ENCODE measurements at places on chromosomes 5 and 9.

DNA sequence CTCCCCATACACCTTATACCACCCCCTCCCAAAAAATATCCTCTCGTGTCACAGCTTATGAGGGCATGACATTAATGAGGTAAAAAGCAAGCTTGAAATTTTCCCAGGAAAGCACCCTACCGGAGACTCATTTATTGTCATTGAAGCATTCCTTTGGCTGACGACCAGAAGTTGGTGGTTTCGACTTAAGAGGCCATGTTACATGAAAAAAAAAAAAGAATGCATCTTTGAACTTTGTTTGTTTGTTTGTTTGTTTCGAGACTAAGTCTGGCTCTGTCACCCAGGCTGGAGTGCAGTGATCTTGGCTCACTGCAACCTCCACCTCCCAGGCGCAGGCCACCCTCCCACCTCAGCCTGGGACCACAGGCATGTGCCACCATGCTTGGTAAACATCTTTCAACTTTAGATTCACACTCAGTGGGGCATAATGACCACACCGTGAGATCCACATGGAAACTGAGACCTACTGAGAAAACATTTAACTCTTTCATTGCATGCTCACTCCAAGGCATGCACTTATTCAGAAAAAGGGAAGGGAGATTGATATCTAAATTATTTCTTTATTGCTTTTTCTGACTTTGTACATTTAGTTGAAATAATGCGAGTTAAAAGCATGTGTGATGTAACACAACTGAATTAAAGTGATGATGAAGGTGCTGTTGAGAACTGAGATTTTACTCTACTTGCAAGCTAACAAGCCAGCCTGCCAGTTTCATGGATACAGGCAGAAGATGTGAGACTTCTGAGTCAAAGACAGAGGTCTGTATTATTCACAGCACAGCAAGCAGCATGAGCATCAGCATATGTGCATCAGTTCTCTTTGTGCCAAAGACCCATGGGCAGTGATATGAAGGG lies 5.1 kb upstream of the RAB14 start:
- no peak for DNase-seq

DNA sequence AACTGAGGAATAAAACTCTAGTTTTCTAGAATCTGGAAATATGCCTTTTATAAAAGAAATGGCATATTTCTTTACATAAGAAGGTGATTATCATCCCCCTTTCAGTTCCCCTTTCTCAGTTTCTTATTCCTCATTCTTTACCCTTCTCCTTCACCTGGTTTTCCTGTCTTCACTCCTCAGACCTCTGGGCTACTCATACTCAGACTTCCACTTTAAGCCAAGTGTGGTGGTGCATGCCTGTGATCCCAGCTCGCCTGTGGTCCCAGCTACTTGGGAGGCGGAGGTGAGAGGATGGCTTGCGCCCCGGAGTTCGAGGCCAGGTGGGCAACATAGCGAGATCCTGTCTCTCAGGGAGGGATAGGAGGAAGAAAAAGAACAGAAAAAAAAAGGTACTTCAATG lies 57.2 kb downstream of the RANBP6 start:
- no peak for DNase-seq

- DNase-seq: no peak
These were observed 64.3 kb downstream of the CSNK1A1 start for GRCh38 chr5:149486726-149487635.

GRCh38 chr5:160064417-160064810 lies 54.8 kb downstream of the PWWP2A start:
- DNase-seq: no peak

DNA sequence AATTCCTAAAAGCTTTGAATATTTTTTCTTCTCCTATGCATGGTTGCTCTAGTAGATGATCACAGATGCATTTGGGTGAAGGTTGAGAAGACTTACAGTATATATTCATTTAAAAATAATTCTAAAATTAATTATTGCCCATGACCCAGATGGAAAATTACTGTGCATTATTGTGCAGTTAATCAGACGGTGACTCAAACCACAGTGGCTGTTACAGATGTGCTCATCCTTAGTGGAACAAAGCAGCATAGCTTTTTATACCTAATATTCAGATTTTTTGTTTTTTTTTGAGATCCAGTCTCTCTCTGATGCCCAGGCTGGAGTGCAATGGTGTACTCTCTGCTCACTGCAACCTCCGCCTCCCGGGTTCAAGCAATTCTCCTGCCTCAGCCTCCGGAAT lies 10.7 kb downstream of the OR2V1 start:
- DNase-seq: no peak

DNA sequence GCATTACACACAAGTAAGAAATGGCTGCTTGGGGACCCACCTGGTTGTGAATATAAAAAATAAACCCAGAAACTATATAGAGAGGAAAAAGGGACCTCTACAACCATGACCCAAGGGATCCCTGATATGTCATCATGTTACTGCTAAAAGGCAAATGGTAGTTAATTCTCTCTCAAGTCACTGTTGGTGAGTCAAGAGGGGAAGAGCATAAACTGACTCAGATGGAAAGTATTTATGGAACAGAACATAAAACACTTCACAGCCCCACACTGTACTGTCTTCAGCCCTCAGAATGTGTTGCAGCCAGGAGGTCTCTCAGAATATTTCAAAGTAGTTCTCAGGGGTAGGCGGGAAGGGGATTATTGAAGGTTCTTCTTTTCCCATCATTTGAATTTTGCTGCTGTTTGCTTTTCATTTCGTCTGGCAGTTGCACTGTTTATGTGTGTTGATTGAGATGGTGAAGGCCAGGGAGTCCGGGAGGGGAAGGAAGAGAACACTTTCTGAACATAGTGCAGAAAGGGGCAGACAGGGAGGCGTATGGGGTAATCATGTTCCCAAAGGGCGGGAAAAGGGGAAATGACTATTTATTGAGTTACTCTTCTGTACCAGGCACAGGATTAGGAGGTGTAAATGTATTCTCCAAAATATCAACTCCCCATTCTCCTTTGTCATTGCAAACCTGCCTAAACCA lies 85.5 kb downstream of the TEK start:
- no peak for DNase-seq

GRCh38 chr9:27432308-27432707 lies 91.8 kb upstream of the IFNK start:
- no peak for DNase-seq

GRCh38 chr9:136095070-136096058 lies at the start of gene NACC2:
TSS of gene NACC2 (minus strand) at chr9:136095289. CDS start at chr9:136050521, 44,768 bp downstream.
- no peak for DNase-seq

GRCh38 chr9:2298217-2298616 lies 283.1 kb downstream of the SMARCA2 start:
- DNase-seq: no peak

GRCh38 chr5:141714542-141715310 lies 32.7 kb upstream of the ARAP3 start:
- DNase-seq: no peak

GRCh38 chr5:158599157-158599556 lies 500.6 kb downstream of the EBF1 start:
- DNase-seq: no peak

GRCh38 chr5:135215617-135216470 lies 181.8 kb upstream of the PITX1 start:
- no peak for DNase-seq

GRCh38 chr5:134258896-134259295 lies 33.0 kb upstream of the PPP2CA start:
- no peak for DNase-seq

- DNase-seq: no peak
These were observed 72.3 kb downstream of the HCN1 start for GRCh38 chr5:45623832-45624231.

DNA sequence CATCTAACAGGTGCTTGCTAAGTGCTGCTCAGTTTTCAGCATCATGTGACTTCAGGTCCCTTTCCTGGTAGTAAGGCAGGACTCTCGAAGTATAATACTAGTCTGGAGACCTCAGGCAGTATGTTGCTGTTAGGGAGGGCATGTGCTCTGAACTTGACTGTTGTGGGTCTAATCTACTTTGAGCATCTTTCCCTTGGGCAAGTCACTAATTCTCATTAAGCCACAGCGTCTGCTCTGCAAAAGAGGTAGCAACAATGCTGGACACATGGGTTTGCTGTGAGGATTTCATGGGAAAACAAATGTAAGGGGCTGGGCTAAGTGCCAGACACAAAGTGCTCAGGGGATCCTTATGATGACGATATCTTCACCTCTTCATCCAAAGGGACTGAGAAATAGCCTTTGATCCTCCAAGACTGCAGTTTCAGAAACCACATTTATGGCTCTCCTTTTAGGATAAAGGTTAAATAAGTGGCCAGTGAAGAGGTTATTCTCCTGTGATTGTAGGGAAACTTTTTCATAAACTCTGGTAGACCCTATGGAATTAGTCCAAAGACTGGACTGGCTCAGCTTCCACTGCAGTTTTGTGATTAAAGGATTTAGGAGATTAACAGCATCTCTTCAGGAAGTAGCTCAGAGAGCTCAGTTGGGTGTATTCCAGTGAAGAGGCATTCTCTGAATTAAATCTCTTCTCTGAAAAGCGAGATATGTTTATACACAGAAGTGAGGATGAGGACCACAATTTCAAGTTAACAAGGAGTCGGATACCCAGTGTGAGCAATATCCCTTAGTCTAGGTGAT lies 216.6 kb downstream of the SGCD start:
- DNase-seq: no peak

DNA sequence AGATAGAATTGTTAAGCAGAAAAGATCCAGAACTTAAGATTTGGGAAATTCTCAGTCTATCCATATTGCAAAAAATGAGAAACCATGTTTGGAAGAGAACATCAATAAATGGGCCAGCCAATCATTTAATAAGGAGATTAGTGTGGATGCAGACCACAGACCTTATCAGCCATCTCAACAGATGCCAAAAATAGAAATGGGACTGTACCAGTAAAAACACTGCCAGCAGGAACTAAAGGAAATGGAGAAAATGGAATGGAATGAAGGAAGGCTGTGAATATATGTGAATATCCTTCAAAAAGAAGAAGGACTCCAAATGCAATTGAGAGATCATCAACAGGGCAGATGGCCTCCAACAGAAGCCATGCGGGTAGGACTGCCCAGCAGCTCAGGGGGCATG lies 52.7 kb upstream of the ZNF618 start:
- no peak for DNase-seq

DNA sequence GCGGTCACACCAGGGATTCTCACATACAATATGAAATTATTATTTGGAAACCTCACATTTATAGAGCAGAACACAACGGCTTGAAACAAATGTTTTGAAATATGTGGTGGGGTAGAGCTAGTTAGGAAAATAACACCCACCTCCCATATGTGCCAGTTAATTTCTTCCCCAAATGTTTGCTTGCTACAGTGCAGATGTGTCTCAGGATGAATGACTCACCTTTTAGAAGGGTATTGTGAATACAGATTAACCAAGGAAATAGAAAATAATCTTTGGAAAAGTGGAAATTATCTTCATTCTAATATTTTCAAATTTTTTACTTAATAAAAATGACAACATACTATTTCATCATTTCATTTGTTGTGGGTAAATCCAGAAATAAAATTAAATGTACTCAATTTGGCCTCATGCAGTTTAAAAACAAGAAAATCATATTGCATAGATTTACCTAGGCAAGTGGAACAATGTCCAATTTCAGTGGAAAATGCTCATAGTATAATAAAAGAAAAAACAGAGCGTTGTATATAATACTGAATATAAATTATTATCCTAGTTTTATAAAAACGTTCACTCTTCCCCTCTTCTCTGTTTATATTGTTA lies 39.3 kb upstream of the RICTOR start:
- no peak for DNase-seq

- no peak for DNase-seq
These were observed 57.9 kb downstream of the GCNT1 start for GRCh38 chr9:76516871-76517270.

DNA sequence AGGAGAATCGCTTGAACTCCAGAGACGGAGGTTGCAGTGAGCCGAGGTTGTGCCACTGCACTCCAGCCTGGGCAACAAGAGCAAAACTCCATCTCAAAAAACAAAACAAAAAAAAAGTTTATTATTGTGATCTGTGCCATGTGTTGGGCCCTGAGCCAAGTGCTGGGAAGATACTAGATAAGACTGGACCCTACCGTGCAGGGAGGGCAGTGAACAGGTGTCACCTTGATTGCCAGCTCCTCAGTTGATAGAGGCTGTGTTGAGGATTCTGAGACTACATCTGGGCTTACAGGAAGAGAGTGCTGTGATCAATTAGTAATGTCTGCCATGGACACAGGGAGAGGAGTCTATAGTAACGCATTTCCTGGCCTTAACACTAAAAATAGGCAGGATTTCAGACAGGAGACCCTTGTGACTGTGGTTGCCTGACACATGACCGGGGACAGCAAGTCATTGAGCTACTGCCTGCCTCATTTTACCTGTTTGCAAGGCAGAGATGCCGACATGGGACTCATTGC lies 201.5 kb downstream of the C9orf50 start:
- DNase-seq: no peak

DNA sequence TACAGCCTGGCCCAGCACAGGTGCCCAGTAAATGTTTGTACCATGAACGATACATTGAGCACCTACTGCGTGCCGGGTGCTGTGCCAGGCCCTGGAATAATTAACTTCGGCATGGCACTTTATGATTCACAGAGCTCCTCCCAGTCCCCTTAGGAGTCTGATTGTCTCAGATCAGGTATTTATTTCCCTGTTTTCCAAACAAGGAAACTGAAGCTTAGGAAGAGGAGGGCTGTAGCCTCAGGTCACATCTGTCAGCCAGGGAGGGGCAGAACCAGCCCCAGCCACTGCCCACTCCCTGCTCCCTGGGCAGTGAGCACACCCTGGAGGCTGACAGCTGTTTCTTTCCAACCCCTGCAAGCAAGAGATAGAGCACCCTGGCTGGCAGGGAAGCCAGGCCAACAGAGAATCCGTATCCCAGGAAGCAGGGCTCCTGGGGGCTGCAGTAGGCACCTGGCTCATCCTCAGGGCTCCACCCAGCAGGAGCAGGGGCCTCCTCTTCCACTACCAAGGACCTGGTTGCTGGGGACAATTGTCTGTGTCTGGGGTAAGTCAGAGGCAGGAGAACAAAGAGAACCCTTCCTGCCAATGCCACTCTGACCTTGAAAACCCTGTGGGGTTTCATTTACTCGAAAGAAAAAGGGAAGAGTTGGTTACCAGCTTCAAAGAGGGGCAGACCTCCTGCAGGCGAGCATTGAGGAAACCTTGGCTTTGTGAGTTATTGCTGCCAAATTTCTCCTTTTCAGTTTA lies 69.0 kb downstream of the DAB2IP start:
- DNase-seq: no peak

DNA sequence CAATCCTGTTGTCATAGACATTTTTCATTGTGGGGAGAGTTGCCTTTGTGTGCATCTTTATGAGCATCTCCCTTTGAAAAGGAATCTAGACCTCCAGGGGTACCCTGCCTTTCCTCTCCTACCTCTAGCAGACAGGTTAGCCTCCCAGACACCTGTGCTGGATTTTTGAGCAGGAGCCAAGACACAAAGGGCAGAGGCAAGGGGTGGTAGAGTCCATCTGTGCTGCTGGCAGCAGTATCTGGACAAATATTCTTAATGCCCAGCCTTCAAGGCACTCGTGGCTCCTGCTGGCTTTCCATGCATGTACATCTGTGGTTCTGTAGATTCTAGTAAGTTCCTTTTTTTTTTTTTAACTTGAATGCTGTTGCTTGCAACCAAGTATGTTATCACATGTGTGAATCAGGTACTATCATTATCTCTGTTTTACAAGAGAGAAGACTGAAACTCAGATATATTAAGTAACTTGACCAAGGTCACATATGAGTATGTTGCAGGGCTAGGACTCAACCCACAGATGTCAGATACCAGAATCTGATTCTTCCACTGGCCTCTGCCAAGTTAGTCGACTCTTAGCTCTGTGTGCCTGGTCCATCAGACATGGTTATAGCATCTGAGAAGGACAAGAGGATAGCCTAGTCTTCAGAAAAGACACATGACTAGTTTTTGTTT lies 32.9 kb upstream of the GPR151 start:
- DNase-seq: no peak

GRCh38 chr5:1948111-1948510 lies 65.4 kb upstream of the IRX4 start:
- no peak for DNase-seq

Measured in stimulated activated CD4-positive, alpha-beta T cell treated with anti-CD3 and anti-CD28 coated beads, TNF-alpha, amount 100 ng/mL, for 1 hour (primary cell).